ENCODE measurements at places on chromosomes 5 and 9. TPM values are rescaled to one million over a fixed set of nuclear protein-coding genes. Genes with fewer than 3 reads are reported as not detected.
A peak's percentile ranks its signal among the peaks of the same experiment; 100 is the strongest.

BNC2 gene
- total RNA-seq, result 4.2 TPM

DNA sequence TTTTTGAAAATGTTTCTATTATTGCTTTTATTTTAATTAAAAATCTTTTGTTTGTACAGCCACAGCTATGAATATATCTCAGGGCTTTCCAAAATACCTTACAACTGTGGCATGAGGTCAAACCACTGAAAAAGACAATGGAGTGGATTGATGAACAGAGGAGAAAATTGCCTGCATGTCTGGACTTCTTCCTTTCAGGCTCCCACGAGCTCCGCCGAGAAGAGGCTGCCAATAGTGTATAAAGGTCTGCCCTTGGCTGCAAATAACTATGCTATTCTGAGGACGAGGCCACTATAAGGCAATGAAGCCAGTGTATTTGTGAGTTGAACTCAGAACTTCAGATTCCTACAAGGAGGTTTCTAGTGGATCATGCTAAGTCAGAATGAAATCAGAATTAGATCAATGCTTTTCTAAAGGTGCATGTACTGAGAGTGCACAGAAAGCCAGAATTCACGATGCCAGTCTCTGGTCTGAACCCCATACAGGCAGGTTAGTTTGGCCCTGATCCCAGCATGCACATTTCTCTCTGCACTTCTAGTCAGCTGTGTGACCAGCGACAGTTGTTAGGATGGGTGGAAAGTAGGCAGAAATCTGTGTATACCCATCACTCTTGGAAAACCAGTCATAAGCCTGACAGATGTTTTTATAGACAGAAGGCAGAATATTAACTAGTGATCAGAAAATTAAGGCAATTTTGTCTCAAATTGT, 42.7 kb upstream of the PLPP1 start:
- peak; percentile 61 for DNase-seq

GRCh38 chr5:130871346-130872086, 293.5 kb downstream of the HINT1 start:
- no peak for DNase-seq

DNA sequence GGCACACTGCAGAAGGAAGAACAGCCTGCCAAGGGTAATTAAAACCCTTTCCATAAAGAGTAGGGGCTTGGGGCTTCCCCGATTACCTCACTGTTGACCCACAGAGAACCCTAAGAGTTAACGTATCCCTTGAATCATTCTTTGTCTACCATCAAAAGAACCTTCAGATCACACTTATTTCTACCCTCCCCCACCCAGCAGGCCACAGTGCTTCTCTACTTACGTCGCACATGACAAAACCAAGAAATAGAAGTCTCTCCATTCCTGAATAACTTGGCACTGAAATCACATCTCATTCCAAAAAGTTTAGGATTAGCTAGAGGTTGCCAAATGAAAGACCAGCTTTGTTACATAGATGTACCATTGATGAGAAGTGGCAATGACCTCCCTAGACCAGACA, 268.7 kb upstream of the GAS1 start:
- DNase-seq, result no peak

DNA sequence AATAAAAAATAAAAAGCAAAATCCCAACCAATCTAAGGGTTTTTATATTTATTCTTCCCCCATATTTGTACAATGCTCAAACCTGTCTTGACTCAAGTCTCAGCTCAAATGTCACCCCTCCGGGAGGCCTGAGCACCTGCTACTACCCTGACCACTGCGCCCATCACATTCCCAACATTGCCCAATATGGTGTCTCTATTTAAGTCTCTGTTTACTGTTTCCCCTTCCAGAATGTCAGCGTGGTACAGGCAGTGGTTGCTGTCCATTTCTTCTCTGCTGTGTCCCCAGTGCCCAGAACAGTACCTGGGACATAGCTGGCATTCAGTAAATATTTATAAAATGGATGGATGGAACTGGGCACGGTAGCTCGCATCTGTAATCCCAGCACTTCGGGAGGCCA, 47.3 kb upstream of the PRRC2B start:
- DNase-seq, result no peak

DNA sequence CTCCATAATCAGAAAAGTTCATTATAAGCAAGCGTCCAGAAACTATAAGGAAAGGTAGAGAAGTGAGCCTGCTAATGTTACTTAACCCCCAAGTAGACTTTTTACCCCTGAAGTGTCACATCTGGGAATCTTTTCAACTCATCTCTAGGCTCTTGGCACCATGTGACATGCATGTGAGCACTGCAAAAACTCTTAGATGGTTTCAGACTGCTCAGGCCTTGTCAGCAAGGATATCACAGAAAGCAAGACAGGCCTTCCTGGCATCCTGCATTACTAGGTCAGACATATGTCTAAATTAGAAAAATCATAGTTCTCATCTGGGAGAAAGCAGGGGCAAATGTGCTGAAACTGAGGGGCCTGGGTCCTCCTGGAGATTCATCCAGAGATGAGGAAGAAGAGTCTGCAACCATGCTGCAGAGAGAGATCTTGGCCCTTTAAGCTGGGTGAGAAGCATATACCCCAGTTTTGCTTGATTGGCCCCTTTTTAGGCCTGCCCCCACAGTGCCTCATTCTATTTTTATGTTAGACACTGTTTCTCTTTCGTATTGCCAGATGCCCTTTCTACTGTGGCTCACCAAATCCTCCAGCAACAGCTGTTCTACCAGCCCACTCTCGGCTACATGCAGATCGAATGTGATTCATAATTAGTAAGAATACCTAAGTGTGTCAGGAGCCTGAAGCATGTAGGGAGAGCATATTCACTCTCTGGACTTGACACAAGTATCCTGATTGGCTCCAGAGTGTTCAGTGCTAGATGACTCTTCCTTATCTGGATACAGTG, 19.0 kb downstream of the TMEM8B start:
- DNase-seq, result peak; percentile 80

FOXD4L3 gene
- not detected for total RNA-seq

SCAI gene
- total RNA-seq, result 4.9 TPM

DNA sequence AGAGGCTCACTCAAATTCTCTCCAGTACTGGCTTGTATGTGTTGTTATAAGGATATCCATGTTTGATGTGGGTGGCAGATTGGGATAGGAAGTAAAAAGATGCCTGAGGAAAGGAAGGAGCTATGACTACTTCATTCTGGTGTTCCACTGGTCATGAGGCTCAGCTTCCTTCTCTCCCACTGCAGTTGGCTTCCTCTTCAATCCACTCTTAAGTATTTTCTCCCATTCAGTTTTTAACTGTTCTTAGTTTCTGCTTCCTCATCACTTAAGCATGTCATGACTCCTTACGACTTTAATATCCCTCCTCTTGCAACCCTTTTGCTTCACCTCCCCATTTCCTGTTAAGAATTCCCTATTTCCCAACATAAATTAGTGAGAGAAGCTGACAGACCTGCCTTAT, 81.1 kb downstream of the PJA2 start:
- DNase-seq, result no peak

DNA sequence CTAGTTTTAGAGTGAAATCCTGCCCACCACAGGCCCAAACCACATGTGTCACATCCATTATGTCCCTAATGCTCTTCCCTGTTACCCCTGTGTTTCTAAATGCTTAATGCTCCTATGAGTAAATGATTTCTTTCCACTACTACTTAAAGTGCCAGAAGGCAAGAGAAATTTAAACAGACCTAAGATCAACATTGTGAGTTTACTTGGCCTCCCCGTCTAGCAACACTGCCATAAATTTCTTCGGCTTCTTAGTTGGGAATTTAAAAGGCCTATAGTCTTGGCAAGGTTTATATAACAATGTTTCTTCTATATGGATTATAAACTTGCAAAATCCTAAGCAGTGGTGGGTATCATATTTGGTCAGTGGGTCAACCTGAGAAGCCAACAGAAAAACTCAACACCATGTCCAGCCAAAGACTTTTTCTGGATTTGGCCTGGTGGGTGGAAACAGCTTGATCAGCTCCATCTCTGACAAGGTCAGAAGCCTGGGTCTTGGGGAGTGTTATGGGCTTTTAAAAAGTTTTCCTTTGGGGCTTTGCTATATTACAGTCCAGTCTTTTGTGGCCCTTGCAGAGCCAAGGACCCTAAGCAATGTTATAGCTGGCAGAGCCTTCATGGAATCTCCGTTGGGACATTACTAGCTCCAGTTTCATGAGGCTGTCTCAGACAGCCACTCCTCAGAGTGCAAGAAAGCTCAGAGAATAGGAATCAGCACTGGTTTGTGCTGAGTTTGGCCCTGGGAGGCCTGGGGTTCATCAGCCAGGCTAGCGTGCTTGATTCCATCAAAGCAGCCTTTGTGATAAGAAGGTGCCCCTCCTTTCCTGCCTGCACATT, 119.8 kb downstream of the PRDM6 start:
- DNase-seq, result peak; percentile 17
